Breast epithelium (tissue), 4 donors: ENCODE measurements at places on chromosomes 11 and 22. TPM values are rescaled to one million over a fixed set of nuclear protein-coding genes. Genes with fewer than 3 reads are reported as not detected.

Gene GLYATL1
- total RNA-seq: 0.73 TPM

Gene OR4C12
- not detected for total RNA-seq

DNA sequence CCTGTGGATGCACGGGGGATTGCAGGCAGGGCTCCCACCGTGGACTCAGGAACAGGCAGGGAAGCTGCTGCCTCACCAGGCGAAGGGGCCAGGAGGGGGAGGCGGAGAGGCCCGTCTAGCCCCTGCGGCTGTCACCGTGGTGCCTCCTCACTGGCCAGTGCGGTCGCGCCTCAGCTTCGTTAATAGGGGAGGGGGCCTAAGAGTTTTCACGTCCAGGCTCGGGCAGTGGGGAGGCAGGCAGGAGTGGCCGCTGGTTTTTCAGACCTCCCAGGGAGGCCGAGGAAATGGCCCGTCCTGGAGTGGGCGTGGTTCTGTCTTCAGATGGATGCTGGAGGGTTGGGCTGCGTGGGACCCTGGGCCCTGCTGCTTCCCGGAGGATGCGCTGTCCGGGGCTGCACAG, 91.1 kb upstream of the B3GAT1 start:
- peak; percentile 36 for DNase-seq

DNA sequence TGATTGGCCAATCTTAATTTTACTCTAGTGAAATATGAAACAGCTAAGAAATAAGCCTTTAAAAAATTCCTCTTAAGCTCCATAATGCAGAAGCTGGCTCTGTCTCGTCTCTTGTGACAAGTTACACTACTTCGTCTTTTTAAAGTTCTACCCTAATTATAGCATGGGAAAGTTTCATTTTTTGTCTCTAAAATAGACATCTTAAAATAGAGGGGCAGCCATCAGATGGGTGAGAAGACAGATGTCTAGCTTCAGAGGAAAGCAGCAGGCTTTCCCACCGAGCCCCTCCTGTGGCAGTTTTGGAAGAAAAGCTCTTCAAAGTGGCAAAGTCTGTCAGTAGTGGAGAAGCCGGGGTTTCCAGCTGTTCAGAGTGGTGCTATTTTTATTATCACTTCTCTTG, 39.5 kb downstream of the XRRA1 start:
- DNase-seq: no peak

- peak; percentile 66 for DNase-seq
Observed at GRCh38 chr11:46889689-46890475, 28.5 kb downstream of the LRP4 start.

DNA sequence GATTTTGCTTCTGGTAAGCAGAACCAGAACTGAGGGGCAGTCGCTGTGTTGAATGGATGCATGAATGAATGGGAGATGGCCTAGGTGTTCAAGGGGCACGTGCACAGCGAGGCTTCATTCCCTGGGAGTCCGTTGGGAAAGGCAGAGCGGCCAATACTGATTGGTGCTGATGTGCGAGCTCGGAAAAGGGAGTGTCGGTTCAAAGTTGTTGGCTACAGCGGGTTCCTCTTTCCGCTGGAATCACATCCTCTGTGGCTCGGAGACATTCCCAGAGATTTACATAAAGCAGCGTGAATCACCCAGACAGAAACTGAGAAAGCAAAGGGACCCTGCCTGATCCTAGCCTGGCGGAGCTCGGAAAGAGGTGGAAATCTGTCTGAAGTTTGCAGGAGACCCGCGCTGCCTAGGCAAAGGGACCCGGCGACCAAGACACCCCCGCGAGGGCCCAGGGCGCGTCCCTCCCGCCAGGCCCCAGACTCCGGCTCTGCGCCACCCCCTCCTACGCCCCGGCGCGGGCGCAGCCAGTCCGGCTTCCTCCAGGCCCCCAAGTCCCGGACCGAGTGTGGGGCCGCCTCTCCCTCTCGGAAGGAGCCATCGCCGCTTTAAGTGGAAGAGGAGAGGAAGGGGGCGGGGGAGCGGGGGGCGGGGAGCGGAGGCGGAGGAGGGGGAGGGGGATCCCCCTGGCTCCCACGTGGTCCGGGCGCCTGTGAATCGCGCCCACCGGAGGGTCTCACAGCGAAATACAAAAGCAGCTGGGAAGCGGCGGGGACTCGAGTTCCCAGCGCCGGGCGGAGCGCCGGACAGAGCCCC, at the start of gene FJX1:
FJX1 (plus strand) TSS at position 774 of the 810 bp plus-strand sequence. CDS start 177 bp downstream, outside the sequence.
- DNase-seq: peak; percentile 39
